ENCODE measurements at places on chromosomes 1 and 21.
A peak's percentile ranks its signal among the peaks of the same experiment; 100 is the strongest.

GRCh38 chr21:14734191-14734590 is 188.1 kb upstream of the SAMSN1 start:
- no peak for DNase-seq

DNA sequence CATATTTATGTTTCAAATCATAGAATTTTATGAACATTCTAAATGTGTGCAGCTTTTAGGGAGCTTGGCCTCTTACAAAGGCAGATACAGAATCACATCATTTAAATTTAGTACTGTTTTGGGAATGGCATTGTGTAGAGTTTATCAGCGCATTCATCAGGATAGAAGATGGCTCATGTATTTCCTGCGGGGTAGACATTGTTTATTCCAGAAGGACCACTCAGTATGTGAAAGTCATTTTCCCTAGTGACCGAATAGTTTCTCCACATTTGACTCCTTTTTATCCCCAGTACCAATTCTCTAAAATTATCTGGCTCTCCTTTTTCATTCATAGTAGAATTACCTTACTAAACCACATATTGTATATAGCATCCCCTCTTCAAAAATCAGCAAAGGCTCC is 981.9 kb upstream of the ADGRL4 start:
- no peak for DNase-seq

DNA sequence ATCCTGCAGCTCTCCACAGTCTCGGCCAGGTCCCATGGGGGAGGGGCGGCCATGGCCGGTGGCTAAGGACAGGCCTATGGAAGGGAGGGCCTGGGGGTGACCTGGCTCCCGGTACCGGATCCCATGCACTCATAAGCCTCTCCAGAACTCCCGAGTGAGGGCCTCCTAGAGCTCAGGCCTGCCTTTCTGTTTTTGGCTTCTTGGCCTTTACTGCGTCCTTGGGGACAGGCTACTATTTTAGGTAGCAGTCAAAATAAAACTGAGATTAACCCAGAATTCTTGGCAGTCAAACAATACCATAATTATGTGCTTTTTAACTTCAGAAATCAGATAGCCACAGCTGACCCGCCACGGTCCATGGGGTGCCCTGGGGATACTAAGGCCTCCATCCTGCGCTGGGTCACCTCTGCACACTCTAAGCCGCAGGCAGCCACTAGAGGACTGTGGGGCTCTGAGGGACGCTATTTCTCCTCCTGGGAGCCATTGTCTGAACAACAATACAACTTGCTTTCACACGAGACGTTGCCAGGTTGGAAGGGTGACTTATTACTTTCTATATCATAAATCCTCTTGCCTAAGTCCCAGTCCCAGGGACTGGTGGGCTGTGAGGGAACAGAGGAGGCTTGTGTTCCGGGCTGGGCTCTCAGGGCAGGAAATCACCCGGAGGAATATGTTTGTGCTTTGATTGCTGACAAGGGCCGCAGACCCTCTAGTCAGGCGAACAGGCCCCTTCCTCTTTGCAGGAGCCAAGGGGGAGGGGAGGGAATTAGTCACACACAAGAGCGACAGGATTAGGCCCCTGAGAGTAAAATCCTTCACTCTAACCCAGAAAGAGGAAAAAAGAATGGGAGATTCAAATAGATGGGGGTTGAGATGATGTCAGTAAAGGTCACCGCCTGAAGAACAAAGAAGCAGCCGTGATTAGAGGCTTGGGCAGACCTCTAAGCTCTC is 40.7 kb upstream of the BCAR3 start:
- no peak for DNase-seq

DNA sequence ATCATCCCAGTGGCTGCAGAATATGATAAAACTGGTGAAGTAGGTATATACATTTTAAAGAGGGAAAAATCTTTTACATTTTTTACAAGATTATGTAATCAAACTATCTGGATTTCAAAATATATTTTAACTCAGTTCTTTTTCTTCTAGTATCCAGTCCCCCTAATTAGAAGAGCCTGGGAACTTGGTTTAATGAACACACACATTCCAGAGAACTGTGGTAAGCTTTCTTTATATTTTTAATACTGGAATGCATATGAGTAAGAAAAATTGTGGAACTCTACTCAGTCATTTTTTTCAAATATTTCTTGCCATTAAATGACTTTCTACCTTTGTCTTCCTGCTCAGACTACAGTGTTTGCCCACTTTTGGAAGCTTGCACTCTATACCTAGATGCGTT is 8.2 kb downstream of the ACADM start:
- DNase-seq, result no peak

GRCh38 chr1:176866011-176866714 is 298.3 kb downstream of the ASTN1 start:
- DNase-seq, result no peak

GRCh38 chr1:202172015-202172355 is 11.6 kb upstream of the PTPN7 start:
- DNase-seq, result no peak

GRCh38 chr1:181405584-181405983 is 77.7 kb upstream of the CACNA1E start:
- no peak for DNase-seq

DNA sequence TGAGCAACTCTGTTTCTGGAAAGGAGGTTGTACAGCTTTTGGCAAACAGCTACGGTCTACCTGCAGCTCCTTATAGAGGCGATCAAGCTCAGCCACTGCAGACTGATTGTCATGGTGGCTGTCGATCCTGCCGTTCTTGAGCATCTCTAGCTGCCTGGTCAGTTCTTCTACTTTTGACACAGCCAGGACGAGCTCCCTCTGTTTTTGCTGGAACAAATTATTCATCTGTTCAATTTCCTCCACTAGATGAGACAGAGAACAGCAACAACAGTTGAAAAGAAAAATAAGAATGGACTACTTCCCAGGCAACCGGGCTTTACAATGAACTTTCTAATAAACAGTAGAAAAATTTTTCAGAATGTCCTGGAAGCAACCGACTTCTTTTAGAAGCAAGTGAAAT is 42.5 kb downstream of the TP53BP2 start:
- DNase-seq, result no peak

DNA sequence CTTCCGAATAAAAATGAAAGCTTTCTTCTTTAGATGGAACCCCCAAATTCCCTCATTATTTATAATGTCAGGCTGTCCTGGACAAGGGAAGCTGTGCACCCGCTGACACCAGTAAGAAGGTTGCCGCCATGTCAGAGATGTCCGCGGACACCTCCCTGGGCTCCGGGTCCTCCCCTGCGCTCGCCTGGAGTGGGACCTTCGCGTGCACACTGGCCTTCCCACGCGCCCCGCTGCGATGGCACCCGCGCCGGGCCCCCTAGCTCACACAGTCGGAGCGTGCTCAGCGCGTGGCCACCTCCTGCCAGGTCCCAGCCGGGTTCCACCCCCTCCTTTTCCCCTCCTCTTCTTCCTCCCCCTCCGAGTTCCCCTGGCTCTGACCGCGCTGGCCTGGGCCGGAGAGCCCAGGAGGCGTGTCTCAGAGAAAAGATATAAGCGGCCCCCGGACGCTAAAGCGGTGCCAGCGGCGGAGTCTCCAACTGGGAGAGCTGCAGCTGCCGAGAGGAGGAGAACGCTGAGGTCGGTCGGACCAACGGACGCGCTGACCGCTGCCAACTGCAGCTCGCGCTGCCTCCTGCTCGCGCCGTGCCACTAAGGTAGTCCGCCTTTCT is at the start of gene G0S2:
Gene G0S2, plus strand, starts transcription at position 456 of the 608 bp plus-strand sequence. CDS start 273 bp downstream, outside the sequence.
- no peak for DNase-seq

GRCh38 chr1:208141610-208142192 is 102.5 kb downstream of the PLXNA2 start:
- DNase-seq, result no peak

- DNase-seq, result no peak
Measured at GRCh38 chr1:76129731-76130130, 55.2 kb downstream of the ST6GALNAC3 start.

DNA sequence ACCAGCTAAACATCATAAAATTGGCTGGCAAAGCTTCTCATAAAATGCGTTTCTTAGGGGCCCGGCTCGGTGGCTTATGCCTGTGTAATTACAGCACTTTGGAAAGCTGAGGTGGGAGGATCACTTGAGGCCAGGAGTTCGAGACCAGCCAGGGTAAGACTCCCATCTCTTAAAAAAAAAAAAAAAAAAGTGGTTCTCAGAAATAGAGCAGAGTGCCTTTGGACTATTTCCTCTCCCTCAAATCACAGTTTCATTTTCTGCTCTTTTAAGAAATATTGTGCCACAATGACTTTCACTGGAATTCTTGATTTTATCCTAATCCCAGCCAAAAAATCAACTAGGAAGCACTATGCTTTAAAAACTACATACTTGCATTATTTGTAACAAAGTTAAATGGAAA is 13.3 kb downstream of the HSF2BP start:
- DNase-seq, result no peak

- no peak for DNase-seq
Measured at GRCh38 chr1:203278082-203278884, 27.0 kb upstream of the BTG2 start.

- DNase-seq, result no peak
Measured at GRCh38 chr1:159011751-159012150, 2.0 kb downstream of the IFI16 start.

DNA sequence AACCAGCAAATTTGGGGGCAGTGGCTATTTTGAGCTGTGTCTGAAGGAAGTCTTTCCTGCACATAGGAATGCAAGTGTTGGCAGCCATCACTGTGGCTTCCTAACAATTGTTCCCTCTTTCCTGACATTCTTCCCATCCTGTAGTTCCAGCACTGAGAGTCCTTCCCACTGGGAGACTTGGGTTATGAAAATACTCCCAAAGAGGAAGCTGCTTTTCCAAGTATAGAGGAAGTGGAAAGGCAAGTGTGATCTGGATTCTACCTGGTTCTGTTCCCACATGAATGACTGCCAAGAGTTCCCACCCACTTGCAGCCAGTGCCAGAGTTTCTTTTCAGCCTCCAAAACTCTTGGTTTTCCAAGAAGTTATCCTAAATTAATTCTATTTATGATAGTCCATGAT is 98.5 kb upstream of the CD53 start:
- DNase-seq, result no peak

- no peak for DNase-seq
Measured at GRCh38 chr1:235902677-235903542, 36.2 kb upstream of the LYST start.

- no peak for DNase-seq
Measured at GRCh38 chr1:154765970-154766369, 104.1 kb downstream of the KCNN3 start.

DNA sequence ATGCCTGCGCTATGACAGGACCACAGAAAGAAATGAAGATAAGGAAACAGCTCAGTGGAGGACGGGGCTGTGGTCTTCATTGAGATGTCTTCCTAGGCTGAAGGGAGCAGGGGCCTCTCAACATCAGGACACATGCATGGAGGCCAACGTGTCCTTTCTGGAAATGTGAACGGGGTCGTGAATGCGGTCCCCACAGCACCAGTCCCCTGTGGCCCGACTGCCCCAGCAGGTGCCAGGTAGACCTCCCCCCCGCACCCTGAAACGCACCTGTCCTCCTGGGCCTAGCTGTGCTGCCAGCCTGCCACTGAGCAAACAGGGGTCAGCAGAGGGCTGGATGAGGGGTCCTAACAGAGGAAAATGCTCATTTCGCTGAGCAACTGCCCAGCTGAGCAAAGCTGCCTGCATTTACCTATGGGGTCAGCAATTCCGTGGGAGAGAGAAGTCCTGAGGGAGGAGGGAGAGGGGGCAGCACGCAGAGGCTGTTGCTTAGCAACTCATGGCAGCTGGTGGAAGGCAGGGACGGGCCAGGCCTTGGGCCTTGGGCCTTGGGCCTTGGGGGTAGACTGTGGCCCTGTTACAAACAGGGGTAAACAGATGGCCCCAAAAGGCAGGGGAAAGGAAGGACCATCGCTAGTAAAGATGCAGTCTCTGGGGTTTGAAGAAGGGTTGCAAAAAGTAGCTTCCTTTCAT is 77.4 kb downstream of the NPHP4 start:
- no peak for DNase-seq

GRCh38 chr1:193184776-193185175 is 1.6 kb downstream of the B3GALT2 start:
- no peak for DNase-seq

- DNase-seq, result peak; percentile 88
Measured at GRCh38 chr1:181126871-181127587, 38.5 kb downstream of the IER5 start.

DNA sequence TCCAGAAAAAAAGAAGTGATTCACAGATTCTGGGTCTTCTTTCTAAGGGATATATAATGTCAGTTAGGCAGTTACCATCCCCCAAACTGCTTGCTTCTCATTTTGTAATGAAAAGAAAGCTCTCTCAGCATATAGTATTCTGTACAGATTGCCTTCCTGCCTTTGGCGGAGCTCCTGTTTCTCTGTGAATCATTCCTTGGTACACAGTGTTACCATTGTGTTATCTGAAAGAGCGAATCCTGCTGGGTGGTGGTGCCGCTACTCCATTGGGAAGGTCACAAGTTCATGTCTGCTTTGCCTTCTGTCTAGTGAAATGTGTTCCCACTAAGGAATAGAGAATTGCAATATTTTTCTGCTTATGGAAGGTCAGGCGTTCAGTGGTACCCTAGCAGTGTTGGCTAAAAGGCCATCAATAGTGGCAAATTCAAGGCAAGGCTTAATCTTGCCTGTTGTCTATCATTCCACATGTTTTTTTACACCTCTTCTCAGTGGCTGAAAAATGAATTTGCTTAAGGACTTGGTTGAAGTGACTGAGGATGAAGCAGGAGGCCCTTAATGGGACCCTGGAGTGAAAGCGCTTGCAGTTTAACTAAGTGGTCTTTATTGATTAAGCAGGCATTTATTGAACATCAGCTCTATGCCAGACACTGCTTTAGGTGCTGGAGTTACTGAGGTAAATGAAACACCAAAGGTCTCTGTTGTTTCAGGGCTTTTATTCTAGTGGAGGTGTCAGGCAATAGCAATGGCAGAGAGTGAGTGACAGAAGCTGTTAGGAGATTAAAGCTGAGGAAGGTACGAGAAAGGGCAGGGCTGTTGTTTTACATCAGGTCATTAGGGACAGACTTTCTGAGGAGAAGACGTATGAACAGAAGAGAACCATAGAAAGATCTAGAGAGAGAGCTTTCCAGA is 186.7 kb downstream of the PDE4B start:
- DNase-seq, result no peak

GRCh38 chr21:46035809-46036695 is 54.5 kb downstream of the COL6A1 start:
- DNase-seq, result no peak

DNA sequence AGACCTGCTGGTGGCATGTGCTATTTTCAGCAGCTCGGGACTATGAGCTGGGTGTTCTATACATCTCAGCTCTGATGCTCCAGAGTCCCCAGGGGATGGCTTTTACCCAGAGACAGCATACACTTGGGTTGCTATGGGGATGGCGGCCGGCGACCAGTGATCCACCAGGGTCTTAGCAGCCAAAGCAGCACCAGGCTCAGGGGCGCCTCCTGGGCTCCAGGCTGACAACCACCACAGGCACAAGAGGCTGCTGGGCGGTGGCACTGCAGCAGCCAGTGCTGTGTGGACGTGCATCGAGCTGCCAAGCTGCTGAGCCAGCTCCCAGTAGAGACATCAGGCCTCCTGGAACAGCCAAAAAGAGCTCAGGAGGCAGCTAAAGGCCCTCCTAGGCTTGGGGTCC is 37.6 kb upstream of the CLSTN1 start:
- DNase-seq, result no peak

DNA sequence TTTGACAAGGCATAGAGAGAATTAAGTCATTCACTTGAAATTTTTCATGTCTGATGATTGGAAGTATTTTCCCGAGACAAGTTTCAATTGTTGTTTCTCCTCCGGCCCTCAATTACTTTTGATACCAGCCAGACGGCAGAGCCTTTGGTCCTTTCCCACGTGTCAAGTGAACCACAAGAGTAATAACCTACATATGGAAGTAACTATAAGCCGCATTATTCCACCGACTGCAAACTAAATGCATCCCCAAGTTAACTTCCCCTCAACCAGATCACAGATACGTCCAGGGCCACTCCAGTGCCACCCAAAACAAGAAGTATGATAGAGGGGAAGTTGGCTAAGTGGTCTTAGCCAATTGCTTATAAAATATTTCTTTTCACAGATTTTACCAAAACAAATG is 20.2 kb downstream of the COLGALT2 start:
- DNase-seq, result no peak
